ENCODE measurements at places on chromosomes 16 and 17.

GRCh38 chr17:54882371-54882770 is 18.3 kb upstream of the TOM1L1 start:
- no peak for DNase-seq

- peak; percentile 30 for DNase-seq
Observed at GRCh38 chr16:2512735-2513404, 882 bp upstream of the ATP6V0C start.

DNA sequence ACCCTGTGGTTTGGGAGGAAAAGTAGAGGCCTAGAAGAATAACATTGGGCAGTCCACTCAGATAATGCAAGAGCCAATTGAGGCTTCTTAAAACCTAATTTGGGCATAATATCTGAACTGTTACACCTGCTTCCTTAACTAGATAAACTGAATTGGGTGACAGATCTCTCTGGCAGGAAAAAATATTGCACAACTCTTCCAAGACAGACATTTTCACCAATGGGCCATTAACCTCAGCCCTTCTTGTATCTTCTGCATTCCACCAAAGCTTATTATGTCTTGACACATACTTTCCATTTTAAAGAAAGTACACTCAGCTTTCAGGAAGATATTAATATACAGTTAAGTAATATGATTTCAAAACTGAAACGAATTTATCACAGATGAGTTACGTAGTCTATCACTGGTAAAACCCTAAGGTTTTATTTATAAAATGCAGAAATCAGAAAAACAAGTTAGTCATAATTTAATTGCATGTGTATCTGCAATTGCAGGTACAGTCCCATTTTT is 79.9 kb upstream of the MON1B start:
- DNase-seq, result no peak

GRCh38 chr17:5821803-5822202 is 237.5 kb upstream of the NLRP1 start:
- DNase-seq, result no peak

DNA sequence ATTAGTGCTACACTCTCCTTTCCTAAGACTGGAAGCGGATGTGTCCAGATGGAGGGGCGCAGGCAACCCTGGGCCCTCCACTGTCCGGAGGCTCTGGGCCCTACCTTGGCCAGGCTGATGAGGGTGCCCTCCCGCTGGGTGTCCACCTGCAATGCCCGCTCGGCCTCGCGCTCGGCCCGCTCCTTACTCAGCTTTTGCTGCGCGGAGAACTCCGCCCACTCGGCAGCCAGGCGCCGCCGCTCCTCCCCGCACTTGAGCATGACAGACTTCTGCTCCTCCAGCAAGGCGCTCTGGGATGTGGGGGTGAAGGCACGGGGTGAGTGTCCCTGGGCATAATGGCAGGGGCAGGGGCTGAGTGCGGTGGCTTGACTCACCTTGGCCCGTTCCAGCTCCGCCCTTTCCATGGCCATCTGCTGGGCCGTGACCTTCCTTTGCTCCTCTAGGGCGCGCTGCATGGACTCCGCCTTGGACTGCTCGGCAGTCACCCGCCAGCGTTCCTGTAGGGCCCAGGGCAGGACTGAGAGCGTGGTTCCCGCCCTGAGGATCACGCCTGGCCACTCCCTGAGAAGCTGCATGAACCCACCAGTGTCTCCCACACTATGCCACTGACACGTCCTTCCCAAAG is 10.1 kb upstream of the MRPL38 start:
- DNase-seq, result peak; percentile 35

GRCh38 chr16:68528686-68529379 is 10.3 kb upstream of the ZFP90 start:
- DNase-seq, result peak; percentile 86

DNA sequence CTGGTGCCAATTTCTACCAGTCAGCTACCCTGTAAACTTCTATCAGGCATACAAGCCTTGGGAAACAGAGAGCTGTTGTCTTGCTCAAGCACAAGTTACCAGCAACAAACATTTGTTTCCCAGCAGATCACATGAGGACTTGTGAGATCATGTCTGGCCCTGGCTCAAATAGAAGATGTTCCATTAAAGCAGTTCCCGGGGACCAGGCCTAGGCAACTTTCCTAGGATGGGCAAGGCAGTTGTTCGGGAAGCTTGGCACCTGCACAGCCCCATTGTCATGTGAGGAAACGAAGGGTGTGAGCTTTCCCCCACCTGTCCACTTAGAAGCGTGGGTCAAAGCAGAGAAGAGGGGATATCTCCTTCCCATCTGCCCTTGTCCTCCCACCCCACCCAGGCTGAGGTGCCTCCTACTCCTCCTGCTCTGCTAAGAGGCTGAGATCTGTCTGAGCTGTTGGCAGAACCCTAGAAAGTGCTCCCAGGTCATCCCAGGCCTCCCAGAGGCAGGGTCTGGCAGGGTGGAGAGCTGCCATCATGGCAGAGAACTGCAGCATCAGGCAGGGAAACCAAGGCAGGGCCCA is 11.2 kb upstream of the SLC47A2 start:
- DNase-seq, result peak; percentile 74

DNA sequence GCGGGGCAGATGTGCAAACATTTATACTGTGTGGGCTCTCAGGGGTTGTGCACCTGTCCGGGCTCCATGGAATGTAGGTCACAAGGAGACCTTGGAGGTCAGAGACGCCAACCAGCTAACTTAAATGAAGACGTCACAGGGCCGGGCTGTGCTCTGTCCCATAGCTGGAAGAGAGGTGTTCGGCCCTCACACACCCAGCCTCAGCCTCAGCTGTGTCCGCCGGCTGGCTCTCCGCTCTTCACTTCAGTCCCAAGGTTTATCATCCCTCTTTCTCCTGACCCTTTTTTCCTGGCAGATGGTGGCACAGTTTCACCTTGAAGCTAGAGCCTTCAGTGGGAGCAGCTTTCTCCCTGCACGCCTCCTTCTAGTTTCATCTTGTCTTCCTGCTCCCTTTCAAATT is 6.0 kb upstream of the RBFOX3 start:
- no peak for DNase-seq

DNA sequence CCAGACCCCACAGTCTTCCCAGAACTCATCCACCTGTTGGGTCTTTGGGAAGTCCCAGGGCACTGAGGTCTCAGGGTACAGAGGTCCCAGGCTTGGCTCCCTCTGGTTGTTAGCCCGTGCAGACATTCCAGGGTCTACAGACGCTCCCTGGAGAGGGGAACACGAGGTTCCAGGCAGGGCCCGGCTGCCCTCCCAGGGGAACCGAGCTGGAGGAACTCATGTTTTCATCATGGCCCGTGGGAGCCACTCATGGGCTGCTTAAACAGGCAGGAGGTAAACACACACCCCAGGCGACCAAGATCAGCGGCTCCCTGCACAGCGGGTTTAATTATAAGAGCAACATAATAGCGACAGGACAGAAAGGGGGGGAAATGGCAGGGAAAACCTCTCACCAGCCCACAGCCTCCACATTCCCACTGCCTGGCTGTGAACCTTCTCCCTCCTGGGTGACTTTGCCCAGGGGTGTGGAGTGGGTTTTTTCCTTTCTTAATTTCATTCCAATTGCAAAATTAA is 36.5 kb downstream of the TRARG1 start:
- no peak for DNase-seq

- no peak for DNase-seq
Observed at GRCh38 chr16:23453338-23454052, 506 bp upstream of the COG7 start.

DNA sequence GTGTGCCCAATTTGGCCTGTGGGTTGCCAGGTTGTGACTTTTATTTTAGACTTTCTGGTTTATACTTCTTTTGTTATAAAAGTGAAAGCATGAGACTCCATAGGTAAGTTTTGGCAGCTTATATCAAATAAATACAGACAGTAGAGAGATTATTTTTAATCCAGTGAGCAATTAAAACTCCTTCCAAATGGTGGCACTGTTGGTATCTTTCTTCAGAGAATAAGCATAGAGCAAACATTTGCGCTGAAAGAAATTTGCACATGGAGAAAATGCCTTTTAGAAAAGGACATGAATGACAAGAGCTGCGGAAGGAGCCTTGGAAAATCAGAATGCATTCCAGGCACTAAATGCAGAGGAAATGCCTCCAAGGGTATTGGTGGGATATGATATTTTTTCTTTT is 46.1 kb upstream of the DNAJA2 start:
- no peak for DNase-seq

DNA sequence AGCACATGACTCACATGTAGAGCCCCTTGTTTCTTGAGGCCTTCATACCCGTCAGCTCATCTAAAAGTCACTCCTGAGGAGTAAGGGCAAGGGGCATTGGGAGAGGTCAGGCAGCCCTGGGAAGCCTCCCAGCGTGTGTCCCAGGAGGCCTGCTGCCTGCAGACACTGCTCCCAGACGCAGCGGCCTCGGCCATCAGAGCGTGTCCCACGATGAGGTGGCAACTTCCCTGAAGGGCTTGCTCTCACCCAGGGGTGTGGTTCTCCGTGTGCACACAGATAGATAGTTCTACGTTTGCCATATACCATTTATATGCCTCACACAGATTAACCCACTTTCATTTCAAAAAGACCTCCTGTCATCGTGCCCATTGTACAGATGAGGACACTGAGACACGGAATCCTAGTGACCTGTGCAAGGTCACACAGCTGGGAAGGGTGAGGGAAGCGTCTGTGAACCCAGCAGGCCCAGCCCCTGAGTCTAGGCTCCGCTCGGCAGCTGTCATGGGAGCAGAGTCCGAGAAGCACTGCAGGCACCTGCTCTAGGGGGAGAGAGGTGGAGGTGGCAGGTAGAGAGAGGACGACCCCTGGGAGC is 8.3 kb downstream of the TUBB3 start:
- DNase-seq, result no peak

DNA sequence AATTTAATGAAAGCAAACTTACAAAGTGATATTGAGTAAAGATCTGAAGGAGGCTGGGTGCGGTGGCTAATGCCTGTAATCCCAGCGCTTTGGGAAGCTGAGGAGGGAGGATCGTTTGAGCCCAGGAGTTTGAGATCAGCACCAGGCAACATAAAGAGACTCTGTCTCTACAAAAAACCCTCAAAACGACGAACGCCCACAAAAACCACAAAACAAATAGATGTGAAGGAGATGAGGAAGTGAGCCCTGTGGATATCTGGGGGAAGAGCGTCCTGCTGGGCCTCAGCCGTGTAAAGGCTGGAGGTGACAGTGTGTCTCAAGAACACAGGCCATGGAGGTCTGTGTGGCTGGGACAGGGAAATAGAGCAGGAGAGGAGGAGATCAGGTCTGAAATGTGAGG is 68.8 kb downstream of the ITFG1 start:
- no peak for DNase-seq

GRCh38 chr17:44820631-44821212 is 9.4 kb downstream of the GJC1 start:
- no peak for DNase-seq

All from left hindlimb (tissue), 1 donor.